ENCODE measurements at places on chromosomes 2 and 18.
A peak's percentile ranks its signal among the peaks of the same experiment; 100 is the strongest.

DNA sequence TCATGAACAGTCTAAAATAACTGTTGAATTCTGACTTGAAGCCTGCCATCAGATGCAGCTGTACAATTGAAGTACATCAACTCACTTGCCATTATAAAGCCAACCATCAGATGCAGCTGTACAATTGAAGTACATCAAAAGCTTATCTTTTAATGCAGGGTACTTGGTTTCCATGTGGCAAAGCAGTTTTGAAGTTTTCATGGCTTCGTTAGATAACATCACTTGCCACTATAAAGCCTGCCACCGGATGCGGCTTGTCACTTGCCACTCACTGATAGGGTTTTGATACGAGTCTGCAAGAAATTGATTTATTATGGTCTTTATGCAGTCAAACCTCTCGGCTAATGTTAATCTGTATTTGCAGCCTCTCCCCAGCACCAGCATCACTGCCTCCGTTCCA, 1605.8 kb downstream of the SUCLG1 start:
- DNase-seq: no peak

- no peak for DNase-seq
These were observed 179.4 kb upstream of the ZFP36L2 start for GRCh38 chr2:43405829-43406228.

DNA sequence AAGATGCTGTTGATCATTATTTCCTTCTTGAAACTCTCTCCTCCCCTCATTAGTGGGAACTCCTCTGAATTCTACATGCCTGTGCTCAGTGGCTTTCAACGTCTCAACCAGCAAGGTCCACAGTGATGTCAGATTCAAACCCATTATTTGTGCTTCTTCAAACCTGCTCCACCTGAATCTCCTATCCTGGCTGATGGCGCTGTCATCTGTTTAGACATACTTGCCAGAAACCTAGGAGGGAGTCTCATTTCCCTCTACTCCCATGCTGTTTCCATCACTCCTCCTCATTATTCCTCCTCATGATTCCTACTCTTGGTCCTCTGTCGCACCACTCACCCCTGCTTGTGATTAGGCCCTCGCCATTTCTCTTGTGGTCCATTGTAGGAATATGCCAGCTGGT, 2.9 kb upstream of the LPIN2 start:
- DNase-seq: no peak

DNA sequence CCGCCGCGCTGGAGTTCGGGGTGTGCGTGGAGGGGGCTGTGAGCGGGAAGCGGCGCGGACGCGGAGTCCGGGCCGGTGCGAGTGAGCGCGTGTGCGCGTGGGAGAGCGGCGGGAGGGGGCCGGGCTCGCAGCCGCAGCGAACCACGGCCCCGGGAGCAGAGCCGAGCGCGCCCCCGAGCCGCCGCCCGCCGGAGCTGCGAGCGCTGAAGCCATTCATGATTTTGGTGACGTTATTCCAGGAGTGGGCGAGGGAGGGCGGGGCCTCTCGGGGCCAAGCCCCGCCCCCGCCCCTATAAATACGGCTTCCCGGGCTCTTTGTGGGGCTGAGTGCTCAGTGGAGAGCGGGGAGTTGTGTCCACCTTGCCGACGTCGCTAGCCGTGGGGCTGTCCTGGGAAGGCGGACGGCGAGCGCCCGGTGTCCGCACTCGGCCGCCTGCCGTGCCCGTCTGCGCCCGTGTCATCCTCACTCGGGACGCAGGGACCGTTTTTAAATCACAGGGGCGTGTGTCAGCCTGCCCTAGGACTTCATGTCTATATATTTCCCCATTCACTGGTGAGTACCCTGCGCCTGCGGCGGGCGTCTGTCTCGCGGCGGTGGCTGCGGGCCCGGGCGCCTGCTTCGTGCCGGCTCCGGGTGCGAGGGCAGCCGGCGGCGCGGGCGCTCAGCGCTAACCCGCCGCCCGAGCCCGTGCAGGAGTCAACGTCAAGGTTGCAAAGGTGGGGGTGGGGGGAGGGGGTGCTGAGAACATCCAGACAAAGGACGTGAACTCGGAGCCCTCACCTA, at the start of gene LBH:
LBH (plus strand) TSS at position 323 of the 784 bp plus-strand sequence; CDS start at position 528, 205 bp downstream.
- peak; percentile 52 for DNase-seq

DNA sequence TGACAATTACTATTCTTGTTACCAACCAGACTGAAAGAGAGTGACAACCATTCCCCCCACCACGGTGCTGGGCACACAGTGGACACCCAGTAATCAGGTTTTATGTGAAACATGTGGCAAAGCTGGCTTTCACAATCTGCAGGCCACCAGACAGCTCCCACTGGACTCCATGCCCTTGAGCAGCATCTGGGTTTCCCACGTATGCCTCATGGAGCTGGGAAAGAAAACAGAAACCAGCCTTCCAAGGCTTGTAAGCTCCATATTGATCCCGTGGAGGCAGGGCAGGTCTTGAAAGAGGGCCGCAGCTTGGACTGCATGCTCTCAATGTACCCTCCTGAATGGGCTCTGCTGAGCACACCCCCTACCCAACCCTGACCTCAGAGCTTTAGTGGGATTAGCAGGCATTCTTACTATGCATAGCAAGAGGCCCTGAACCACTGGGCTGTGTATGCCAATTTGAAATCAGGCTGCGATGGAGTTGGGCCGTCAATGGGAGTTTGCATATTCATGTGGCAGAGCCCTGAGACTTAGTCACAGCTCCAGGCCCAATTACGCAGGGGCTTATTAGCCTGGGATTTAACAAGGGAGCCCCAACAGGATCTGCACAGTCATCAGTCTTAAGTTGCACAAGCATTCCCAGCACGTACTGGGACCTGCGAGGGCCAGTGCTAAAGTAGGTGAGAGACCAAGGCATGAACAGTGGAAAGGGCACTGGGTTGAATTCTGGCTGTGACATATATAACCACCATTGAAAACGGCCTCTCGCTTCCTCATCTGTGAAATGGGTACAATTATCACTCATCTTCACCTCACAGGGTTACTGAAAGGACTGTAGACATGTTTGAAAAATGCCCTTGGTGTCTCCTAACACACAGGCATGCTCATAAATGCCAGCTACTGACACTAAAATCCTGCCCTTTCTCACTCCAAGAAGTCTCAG, 10.5 kb downstream of the C1QL2 start:
- no peak for DNase-seq

- no peak for DNase-seq
These were observed 78.5 kb upstream of the STK17B start for GRCh38 chr2:196249860-196250259.

GRCh38 chr18:49846718-49847470, 33.6 kb upstream of the ACAA2 start:
- no peak for DNase-seq

- DNase-seq: no peak
These were observed 1988.8 kb upstream of the PIK3C3 start for GRCh38 chr18:39966275-39966674.

- DNase-seq: no peak
These were observed 5.3 kb upstream of the NEU4 start for GRCh38 chr2:241803387-241804325.

DNA sequence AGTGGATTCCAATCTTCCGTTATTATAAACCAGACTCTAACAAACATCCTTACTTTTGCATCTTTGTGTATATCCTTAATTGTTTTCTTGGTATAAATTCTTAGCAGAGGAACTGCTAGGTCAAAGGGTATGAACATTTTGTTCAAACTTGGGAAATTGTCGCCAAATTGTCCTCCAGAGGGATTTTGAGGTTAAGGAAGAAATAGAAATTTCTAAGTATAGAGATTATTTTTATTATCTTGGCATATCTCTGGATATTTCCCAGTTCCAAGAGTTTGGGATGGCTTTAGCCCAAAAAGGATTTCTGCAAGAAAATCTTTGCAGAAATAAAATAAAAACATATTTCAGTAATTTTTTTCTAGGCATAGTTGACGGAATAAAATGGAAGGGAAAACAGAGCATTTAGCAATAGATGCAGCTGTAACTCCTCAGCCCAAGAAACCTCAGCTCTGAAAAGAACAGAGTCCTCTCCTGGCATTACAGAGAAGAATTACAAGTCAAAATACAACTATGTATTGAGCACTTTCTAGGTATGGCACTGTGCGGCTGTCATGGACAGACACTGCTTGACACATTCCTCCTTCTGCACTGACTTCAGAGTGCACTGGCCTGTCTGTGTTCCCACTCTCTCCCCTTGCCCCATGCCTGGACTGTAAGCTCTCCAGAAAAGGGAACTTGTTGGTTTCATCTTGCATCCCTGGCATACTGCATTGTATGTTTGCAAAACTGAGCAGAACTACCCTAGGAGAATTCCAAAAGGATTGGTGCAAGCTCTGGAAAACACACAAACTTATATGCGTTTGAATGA, 117.3 kb upstream of the STON1 start:
- no peak for DNase-seq

GRCh38 chr2:220278022-220278421, 650.6 kb downstream of the SLC4A3 start:
- no peak for DNase-seq

- no peak for DNase-seq
These were observed 51.6 kb upstream of the ATG16L1 start for GRCh38 chr2:233199870-233200269.

DNA sequence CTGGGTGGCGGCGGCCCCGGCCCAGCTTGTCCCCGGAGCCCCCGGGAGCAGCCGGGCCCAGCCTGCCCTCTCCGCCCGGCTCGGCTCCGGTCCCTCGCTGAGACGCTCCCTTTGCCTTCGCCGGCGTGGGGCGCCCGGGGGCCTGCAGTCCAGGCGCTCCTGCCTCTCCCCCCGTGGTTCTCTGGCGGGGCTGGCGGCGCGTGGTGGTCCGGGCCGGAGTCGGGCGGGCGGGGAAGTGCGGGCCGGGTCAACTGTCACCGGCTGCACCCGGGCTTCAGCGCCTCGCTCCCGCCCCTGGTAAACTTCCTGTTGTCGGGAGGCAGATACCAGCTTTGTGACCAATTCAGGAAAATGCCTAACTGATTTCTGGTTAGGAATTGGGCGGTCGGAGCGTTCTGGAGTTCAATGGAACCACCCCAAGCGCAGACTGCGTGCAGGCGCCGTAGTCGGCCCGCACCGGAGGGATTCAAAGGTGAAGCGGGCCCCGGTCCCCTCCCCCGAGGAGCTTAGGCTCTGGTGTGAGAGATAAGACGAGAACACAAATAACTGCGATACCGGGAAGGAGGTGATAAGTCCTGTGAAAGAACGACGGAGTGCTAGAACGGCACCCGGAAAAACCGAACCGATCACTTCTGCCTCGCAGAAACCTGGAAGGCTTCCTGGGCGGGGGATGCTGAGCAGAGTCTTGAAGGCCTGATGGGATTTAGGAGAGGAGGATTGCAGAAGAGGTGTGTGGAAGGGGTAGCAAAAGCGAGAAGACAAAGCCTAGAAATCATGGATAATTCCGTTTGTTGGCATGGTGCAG, 891 bp downstream of the CAB39 start:
- no peak for DNase-seq

GRCh38 chr2:229856413-229856812, 65.4 kb downstream of the TRIP12 start:
- DNase-seq: no peak

DNA sequence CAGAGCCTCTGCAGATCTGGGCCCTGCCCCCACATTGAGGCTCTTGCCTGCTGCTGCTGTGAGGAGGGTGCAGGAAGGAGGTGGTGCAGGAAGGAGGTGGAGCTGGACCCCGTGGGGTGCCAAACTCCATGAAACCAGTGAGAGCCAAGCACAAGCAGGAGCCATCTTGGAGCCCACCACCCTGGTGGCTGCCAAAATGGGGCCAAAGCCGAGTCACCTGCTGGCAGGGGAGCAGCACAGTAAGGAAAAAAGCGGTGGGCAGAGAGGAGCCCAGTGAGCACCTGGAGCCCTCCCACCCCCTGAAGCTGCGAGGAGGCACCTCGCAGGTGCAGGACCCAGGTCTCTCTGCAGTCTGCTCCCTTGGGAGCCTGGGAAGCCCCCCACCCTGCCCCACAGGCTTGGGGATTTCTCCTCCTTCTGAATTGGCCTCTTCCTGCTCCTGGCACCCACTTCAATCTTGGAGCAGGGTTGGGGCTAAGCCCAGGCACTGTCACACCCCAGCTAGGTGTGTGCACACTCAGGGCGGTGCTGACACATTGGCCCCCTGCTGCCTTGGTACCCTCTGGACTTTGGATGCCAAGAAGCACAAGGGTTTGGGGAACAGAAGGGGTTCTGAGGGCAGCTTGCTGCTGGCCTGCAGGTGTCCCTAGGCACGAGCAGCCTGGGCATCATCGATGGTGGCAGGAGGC, 245.4 kb upstream of the LRRTM4 start:
- no peak for DNase-seq

DNA sequence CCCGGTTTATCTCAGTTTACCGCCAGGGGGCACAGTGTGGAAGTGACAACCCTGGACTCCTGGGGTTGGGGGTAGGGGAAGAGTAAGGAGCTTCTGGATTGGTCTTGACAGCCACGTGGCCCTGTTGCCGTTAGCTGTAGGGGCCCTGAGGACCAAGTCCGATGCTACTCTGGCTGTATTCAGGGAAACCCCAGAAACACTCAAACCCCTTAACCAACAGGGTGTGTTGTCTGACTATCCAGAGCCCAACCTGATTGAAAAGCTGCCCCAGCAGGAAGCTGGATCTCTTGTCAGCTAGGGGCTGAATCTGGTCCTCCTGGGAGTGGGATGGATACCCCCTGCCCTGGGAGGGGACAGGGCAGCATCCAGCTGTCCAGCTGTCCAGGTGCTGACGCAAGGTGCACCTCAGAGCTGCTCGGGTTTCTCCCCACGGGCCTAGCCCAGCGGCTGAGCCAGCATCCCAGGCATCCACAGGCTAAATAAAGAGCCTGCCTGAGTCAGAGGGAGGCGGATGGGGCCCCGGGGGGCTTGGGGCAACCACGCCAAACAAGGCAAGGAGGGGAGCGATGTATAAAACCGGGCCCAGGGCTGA, 3.1 kb upstream of the GMPPA start:
- DNase-seq: no peak

DNA sequence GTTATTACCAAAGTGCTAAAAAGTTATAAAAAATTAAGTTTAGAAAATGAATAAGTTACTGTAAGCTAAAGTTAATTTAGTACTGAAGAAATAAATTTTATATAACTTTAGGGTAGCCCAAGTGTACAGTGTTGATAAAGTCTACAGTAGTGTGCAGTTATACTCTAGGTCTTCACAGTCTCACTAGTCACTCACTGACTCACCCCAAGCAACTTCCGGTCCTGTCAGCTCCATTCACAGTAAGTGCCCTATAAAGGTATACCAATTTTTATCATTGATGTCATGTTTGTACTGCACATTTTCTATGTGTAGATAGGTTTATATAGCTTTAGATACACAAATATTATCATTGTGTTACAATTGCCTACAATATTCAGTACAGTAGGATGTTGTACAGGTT, 518.3 kb upstream of the PIK3C3 start:
- DNase-seq: no peak

- DNase-seq: no peak
These were observed 42.8 kb upstream of the SMAD7 start for GRCh38 chr18:48993586-48993985.

DNA sequence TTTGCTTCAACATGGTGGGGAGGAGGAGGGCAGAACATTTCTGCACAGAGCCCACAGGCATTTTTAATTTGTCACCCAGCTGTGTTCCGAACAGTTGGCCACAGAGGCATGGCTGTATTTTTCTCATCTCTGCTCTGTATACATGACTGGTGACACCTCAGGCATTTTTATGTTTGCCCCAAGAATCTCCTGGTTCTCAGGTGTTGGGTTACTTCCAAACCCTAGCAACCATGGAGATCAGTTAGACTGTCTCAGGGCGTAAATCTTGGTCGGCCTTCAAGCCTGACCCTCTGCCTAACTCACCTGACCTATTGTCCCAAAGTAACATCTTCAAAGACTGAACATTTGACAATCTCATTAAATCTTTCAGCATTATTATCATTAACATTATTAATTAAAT, 100.0 kb downstream of the ABCA12 start:
- DNase-seq: no peak

GRCh38 chr2:11998218-11998617, 251.8 kb downstream of the LPIN1 start:
- no peak for DNase-seq

All from NCI-H446 treated with DMSO at 0.1 percent for 48 hours (cell line).